ENCODE measurements at places on chromosomes 3 and 15. TPM values are rescaled to one million over a fixed set of nuclear protein-coding genes. Genes with fewer than 3 reads are reported as not detected.

ABHD6 gene
- 3.9 TPM for total RNA-seq

CRABP1 gene
- not detected for total RNA-seq

TAMM41 gene
- 25.5 TPM for total RNA-seq

P2RY12 gene
- total RNA-seq, result not detected

CKMT1B gene
- total RNA-seq, result 0.36 TPM

FETUB gene
- total RNA-seq, result not detected

ASB14 gene
- total RNA-seq, result not detected

HTR3E gene
- total RNA-seq, result not detected

SERINC4 gene
- total RNA-seq, result 0.15 TPM

P3H2 gene
- total RNA-seq, result not detected

RPL29 gene
- total RNA-seq, result 1,507 TPM

GPR171 gene
- total RNA-seq, result 74.0 TPM

C3orf49 gene
- not detected for total RNA-seq

All from activated CD4-positive, alpha-beta memory T cell treated with anti-CD3 and anti-CD28 coated beads for 36 hours (primary cell).